Activated B cell treated with CpG ODN at 0.5 μM for 24 hours (primary cell): ENCODE measurements at places on chromosomes 1 and 21.

GRCh38 chr1:80282536-80282935 lies 1276.0 kb upstream of the ADGRL4 start:
- no peak for DNase-seq

DNA sequence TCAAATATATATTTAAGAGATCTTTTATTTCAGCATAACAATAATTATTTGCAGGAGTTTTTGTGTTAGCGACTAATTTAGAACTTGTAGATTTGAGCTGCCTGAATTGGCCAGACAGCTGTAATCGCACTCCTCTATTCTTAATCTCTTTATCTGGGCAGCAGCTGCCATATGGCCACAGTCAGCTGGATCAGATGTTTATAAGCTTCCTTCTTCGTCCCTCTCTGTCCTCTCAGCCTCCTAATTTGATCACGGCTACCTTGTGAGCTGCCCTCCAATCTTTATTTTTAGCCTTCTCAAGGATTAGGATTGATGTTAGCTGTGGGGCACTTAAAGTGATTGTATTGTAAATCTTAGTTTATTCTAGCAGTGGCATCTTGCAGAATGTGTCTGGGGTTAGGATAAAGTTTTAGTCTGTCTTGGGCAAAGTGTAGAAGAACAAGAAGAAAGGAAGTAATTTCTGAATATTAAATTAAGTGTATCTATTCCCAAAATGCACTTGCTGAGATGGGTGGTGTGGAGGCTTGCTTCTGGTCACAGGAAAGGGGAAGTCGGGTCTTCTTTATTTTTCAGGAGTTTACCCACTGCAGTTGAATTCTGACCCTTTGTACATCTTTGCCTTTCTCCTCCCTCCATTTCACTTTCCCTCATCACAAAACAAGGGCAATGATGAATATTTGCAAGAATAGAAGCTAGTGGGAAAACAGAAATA lies 1.1 kb downstream of the ZBTB18 start:
- DNase-seq, result no peak

GRCh38 chr1:23528250-23528978 lies 2.6 kb downstream of the E2F2 start:
- DNase-seq, result peak; percentile 51

DNA sequence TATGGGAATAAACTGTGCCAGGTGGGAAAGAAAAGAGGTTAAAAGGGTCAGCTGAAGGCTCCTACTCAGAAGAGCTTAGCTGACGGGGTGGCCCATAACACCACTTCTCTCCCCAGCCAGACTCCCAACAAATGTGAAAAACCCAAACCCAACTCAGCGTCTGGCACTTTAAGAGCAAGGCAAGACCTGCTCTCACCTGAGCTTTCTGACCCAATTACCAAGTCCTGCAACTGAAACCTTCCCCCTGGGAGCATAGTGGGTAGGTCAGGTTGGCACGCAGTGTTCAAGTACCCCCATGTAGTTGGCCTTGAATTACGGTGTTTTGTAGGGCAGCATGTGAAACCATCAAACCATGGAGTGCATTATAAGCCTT lies 3.2 kb downstream of the IRF6 start:
- DNase-seq, result no peak

GRCh38 chr1:223794136-223794880 lies 51.4 kb downstream of the TP53BP2 start:
- DNase-seq, result no peak

GRCh38 chr1:184407816-184408510 lies 21.1 kb downstream of the C1orf21 start:
- DNase-seq, result no peak

DNA sequence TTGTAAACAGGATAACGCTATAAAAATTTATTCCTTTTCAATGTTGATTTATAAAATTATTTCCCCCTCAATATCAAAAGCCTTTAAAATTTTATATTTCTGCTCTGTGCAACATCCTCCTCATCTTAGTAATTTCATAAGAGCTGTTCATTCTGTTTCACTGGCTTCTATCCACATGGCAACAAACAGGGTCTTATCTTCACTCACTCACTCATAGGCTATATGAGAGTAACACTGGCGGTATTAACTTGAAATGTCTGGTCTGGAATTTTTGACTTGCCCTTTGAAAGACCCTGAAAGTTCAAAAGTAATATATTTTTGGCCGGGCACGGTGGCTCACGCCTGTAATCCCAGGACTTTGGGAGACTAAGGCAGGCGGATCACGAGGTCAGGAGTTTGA lies 77.4 kb upstream of the KRTAP11-1 start:
- DNase-seq, result no peak

GRCh38 chr21:43718872-43719747 lies at the start of gene PDXK:
Gene PDXK (plus strand): TSS chr21:43719129. CDS start chr21:43719295, 166 bp downstream.
- peak; percentile 93 for DNase-seq

DNA sequence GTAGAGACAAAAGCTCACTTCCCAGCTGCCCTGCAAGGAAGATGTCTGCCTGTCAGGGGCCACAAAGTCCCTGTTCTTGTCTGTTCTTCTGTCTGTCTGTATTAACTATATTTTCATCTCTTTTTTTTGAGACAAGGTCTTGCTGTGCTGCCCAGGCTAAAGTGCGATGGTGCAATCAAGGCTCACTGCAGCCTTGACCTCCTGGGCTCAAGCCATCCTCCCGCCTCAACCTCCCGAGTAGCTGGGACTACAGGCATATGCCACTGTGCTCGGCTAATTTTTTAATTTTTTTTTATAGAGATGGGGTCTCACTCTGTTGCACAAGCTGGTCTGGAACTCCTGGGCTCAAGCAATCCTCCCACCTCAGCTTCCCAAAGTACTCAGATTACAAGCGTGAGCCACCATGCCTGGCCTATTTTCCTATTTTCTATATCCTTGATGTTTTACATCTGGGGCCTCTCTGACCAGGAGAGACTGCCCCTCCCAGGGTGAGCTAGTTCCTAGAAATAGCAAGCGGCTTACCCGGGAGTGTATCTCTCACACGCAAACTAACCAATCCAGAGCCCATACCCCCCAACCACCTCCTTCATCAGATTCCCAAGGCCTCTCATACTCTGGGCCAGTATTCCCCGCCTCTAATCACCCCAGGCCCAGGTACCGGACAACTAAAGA lies 5.4 kb upstream of the KLHDC7A start:
- DNase-seq, result no peak

DNA sequence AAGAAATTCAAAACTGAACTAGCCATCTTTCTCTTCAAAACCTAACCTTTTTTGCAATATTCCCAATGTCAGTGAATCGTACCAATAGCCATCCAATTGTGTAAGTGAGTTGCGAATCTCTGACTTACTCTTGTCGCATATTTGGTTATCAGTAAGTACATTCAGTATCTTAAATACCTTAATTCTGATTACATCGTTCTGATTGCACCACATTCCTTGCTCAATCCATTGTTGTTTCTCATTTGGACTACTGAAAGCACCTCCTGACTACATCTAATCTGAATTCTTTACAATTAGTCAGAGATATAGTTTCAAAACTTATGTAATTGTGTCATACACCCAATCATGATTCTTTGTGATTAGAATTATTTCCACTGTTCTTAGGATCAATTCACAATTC lies 16.8 kb upstream of the BRINP3 start:
- DNase-seq, result no peak

GRCh38 chr1:6688757-6689156 lies 12.9 kb downstream of the DNAJC11 start:
- DNase-seq, result no peak

DNA sequence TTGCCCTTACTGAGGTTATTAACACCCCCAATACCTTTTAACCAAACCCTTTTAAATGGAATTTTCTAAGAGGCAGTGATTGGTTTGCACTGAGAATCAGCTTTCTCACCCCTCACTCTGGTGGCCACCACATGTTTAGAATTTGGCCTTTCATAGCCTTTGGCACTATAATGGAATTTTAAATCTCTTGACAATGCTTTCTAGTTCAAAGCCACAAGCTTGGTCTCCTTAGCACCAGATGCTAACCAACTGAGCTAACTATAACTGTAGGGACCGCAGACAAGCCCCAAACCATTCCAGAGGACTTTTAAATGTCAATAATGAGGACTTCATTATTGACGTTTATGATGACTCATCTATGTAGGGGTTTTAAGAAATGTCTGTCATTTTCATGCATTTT lies 238.7 kb upstream of the SNX7 start:
- no peak for DNase-seq

GRCh38 chr1:239493811-239494414 lies 107.5 kb downstream of the CHRM3 start:
- no peak for DNase-seq

DNA sequence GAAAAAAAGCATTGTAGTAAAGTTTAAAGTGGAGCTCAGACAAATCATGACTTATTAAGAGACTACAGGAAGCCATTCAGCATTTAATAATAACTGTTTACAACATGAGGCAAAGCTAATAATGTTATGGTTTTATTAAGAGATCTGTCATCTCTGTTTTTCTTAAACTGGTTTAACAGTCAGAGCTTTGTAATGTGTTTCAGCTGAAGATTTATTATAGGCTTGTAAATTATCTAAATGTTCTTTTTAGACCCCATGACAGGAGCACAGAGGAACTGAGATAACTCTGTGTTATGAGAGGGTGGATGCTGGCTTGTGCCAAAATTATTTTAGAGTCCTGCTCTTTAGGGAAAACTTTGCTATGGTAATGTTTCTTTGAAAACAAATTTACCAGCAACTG lies 38.0 kb upstream of the RWDD3 start:
- no peak for DNase-seq

GRCh38 chr1:243605604-243606003 lies 244.4 kb downstream of the AKT3 start:
- DNase-seq, result no peak

DNA sequence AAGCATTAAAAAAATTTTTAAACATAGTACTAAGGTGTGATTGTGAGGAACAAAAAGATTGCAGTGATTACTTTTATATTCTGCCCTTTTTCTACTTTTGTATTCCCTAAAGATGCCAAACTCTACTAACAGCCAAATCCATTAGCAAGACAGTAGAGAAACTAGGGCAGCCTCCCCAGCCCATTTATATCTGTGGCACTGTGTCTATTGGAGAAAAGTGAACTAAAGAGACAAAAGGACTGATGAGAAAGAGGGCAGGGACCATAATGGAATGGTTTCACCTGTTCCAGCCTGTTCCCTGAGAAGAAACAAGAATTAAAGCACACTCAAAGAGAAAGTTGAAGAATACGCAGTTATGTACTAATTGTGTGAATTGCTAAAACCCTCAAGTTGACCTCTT lies 56.6 kb downstream of the ATG4C start:
- DNase-seq, result no peak

DNA sequence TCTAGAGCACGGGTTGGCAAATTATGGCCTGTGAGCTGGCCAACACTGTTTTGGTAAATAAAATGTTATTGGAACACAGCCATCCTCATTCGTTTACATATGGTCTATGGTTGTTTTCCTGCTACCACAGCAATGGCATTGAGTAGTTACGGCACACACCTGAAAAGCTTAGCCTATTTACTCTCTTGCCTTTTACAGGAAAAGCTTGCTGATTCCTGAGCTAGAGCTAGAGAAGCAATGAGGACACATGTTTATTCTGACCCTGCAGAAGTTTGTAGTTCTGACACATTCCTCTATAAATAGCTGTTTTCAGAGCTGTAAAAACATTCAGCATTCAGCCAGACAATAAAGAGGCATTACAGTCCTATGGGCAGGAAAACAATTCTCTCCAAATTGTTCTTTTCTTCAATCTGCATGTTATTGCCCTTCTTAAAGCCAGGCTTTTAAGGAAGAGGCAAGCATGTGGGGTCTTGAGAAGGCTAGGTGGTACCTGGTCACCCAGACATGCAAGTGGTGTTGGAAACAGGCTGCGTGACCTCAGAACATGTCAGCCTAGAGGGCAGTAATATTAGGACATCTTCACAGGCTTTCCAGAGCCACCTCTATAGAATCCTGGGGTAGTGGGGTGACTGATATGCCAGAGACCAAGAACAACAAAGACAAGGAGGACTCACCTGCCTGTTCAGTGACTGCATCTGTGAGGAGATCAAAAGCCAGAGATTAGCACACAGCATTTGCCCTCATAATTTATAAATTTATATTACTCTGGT lies 1.6 kb downstream of the FCRL2 start:
- DNase-seq, result no peak

- DNase-seq, result peak; percentile 79
These were observed 4.2 kb upstream of the ECE1 start for GRCh38 chr1:21294266-21294989.

GRCh38 chr1:30466610-30467009 lies 256.8 kb downstream of the MATN1 start:
- DNase-seq, result no peak

- DNase-seq, result no peak
These were observed 55.8 kb downstream of the MAP3K7CL start for GRCh38 chr21:29186246-29186645.

DNA sequence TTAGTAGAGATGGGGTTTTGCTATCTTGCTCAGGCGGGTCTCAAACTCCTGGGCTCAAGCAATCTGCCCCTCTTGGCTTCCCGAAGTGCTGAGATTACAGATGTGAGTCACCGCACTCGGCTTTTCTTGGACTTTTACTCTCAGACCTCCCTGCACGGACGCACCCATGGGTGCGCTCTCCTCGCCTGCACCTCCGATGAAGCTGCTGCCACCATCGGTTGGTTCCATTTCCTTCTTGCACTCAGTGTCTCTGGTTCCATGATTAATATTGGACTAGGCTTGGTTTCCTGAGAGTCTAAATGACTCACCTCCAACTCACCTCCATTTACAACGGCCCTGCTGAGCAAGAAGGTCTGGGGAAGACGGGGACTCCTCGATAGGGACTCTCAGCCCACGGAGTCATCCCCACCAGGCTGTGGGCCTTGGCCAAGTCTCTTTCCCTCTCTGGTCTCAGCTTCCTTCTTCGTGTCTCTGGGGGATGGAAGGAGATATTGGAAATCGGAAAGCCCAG lies 6.7 kb upstream of the TNFRSF8 start:
- no peak for DNase-seq

DNA sequence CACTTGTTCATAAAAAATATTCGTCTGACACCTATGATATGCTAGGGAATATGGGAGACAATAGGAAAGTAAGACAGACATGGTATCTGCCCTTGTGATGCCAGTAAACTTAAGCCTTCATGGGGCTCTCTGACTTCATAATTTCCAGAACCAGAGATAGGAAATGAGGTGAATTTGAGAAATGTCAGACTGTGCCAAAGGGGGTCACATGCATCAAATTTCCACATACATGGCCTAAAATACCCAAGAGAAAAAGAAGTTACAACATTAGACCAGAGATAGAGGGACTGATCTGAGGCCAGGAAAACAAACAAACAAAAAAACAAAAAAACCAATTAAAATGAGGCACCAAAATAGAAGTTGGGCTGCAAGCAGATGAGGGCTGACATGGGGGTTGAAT lies 75.7 kb downstream of the DISC1 start:
- no peak for DNase-seq

DNA sequence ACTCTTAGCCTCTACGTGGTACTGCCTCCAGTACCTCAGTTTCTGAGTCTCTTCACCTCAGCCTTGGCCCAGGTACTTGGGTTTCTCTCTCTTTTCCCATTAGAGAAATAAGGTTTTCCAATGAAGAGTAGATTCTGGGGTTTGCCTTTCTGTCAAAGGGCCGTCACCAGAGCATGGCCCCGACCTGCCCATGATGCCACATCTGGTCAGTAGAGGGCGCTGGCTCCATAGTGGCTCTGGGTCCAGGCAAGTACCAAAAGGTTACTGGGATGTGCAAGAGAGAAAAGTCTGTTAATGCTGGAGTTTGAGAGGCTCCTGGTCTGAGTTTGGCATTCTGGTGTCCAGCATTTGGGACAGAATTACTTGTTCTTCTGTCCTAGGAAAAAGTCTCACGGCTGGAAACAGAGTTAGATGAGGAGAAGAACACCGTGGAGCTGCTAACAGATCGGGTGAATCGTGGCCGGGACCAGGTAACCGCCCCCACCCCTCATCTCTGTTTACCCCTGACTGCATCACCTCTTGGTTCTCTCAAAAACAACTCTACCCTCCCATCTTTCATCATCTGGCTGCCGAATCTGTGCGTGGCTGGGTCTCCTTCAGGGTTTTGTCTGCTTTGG lies 5.3 kb upstream of the TUFT1 start:
- peak; percentile 49 for DNase-seq
